ENCODE measurements at places on chromosomes 6 and 20. TPM values are rescaled to one million over a fixed set of nuclear protein-coding genes. Genes with fewer than 3 reads are reported as not detected.

DNA sequence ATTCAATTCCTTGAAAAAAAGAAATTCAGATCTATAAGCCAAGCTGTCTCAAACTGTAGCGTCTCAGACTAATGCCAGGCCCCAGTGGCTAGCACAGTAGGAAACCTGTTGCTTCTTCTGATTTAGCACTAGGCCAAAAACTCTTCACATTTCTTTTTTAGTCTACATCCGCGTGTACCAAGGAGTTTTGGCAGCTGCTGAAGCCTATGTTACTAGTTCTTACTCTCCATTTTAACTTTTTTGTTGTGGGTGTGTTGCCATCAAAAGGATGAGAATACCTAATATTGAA lies 65.0 kb upstream of the BTN3A2 start:
- no peak for DNase-seq

- no peak for DNase-seq
Measured at GRCh38 chr6:144314562-144314961, 29.4 kb downstream of the UTRN start.

DNA sequence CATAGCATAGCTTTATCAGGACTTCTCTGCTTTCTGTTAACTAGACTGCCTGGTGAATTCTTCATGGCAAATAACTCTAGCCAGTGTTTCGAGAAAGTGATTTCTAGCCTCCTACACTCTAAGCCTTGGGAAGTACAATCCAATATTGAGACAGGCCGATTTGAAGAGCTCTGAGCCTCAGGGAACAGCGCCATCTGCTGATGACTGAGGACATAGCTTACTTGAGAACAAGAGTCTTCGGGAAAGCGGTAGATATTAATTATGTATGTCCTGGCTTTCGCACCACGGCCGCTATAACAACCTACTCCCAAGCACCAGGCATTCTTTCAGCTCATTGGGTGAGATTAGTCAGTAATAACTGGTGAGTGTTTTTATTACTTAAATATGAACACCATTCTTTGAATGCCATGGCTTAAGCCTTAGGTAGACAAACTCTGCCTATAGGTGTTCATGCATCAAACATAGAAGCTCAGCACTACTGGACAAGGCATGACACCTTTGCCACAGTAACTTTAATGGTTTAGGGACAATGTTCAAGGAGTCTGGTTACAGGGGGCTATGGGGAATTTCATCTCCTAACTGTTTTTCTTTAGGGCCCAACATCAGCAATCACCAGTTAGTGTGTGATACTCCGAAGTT lies 518.6 kb downstream of the BMP2 start:
- peak; percentile 80 for DNase-seq

GRCh38 chr6:132590362-132590761 lies 821 bp upstream of the TAAR5 start:
- no peak for DNase-seq

DNA sequence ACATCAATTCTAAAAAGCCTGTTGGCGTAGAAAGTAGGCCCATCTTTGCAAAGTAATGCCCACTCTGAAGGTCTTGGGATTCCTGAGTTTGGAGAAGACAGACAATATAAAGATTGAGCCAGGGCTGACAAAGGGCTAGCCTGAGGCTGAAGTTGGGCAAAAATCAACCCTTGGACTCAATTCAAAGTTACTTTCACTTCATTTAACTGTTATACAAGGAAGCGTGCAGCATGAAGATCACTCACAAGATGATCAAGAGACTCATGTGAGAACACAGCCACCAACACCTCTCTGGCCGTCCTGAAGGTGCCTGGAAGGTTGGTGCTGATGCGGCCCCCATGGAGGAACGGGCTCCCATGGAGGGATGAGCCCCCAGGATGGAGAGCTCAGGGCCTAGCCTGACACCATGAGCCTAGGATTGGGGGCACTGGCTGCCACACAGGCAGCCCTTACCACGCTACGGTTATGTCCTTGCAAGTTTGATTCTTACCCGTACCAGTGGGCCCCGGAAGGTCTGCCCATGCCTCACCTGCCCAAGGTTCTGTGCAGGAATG lies 26.6 kb downstream of the FOXC1 start:
- no peak for DNase-seq

DNA sequence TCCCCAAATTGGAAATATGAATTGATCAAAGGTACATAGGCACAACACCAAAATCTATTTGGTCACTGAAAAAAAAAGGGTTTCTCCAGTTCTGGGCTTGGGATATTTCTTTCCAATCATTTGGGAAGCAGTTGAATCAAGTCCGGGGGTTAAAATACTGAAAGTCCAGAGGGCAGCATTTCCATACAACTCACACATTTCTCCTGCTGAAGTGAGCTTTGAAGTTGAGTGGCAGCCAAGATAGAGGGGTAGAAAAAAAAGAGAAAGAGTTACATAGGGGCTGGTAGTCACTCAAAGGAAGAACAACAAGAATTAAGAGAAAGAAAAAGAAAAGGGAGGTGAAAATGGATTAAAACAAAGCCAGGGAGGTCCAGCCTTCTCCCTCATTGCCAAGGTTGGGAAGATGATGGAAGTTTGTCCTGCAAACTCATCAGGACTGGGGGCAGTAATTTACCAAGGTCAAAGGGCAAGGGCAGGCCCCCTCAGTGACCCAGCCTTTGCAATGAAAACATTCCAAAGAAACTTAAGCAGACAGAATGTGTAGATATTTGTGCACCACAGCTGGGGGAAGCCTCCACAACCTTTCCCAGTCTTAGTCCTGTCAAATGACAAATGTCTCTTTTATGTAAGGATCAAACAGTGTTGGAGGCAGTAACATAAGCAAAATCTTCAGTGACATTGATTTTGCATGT lies 525.3 kb upstream of the JARID2 start:
- no peak for DNase-seq

DNA sequence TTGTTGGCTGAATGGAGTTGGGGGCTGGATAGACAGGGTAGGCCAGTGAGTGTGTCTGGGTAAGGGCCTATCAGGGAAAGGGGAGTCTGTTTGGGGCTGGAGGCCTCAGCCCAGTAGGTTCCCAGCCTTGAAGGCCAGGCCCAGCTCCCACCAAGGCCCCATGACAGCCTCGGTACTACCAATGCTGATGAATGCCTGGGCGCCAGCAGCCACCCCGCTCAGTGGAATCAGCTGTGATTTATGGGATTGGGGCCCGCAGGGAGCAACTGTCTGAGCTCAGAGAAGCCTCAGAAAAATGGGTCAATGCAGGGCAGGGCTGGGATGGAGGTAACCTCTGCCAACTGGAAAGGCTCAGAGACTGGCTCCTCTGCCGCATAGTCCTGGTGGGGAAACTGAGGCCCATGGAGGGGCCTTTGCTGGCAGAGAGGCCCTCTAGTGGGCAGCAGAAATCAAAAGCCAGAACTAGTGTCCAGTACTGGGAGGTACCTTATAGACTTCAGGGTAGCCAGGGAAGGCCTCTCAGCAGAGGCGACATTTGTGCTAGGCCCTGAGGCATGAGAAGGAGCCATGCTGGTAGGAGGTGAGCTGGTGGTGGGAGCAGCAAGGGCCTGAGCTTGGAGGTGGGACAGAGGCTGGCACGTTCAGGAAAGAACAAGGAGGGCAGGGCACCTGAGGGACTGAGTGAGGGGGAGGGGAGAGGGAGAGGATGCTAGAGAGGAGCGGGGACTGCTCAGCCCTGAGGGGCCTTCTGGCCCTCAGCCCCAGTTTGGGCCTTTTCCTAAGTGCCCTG lies 36.4 kb downstream of the DLGAP4 start:
- no peak for DNase-seq

- no peak for DNase-seq
Measured at GRCh38 chr20:8144282-8145245, 12.5 kb downstream of the PLCB1 start.

GRCh38 chr6:52284131-52284459 lies 447 bp downstream of the MCM3 start:
- DNase-seq = no peak

SLC17A1 gene
- total RNA-seq = not detected

KLHDC3 gene
- total RNA-seq = 40.3 TPM

LRP11 gene
- 73.6 TPM for total RNA-seq

UST gene
- total RNA-seq = 30.9 TPM
